CD4-positive, alpha-beta T cell treated with Interleukin-21 for 1 hour (primary cell): ENCODE measurements at places on chromosomes 7 and 10.

- DNase-seq, result no peak
Measured at GRCh38 chr7:151807846-151808245, 69.1 kb downstream of the PRKAG2 start.

DNA sequence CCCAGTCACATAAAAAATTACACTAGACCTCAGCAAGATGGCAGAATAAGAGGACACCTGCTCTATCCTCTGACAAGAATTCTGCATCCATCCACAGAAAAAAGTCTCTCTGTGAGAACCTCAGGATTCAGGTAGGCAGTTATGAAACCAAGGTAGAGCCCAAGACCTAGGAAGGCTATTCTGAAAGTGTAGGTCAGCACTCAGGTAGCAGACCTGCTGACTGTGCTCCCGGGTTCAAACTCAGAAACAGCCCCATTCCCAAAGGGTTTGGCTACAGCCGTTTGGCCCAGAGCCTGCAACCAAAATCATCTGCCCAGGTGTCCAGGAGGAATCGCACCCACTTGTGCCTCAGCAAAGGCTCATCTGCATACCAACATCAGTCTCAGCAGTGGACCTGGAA, 37.7 kb downstream of the COA1 start:
- no peak for DNase-seq

DNA sequence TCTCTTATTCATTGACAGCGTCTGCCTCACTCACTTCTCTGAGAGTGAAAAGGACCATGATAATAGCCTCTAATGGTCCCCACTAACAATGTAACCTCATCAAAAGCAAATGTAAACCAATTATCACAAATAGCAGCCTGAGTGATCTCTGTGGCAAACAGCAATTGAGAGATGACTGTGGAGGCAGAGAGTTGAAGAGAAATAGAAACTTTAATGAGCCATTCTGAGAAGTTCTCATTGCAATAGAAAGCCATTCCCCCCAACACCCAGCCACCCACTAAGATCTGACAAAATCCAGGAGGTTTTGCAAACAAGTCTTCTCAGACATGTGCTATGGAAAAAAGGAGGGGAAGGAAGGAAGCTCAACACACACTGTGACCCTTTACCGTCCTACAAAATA, 44.2 kb upstream of the RNF148 start:
- no peak for DNase-seq

DNA sequence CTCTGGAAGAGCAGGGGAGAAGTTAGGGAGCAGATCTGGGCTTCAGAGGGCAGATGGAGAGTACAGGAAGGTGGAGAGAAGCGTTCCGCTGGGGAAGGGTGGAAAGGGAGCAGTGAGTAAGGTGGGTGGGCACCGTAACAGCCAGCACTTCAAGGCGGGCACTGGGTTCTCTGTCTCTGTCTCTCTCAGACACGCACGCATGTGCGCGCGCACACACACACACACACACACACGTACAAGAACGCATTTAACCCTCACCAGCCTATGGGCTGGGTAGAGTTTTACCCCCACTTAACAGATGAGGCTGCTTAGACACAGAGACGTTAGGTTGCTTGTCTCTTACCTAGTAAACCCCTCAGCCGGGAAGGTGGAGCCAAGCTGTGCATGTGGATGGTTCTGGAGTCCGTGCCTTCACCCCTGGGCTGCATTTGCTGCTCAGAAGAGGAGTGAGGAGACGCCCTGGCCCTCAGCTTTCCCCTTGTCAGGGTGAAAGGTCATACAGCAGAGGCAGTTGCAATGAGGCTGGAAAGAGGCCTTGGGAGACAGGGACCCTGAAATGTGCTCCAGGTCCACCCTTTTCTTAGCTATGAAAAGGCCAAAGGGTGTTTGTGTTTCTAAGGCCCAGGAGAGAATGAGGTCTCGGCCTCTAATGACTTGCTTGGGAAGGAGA, 16.0 kb downstream of the ADCYAP1R1 start:
- DNase-seq, result no peak

GRCh38 chr7:54839575-54840213, 80.7 kb upstream of the SEC61G start:
- no peak for DNase-seq

DNA sequence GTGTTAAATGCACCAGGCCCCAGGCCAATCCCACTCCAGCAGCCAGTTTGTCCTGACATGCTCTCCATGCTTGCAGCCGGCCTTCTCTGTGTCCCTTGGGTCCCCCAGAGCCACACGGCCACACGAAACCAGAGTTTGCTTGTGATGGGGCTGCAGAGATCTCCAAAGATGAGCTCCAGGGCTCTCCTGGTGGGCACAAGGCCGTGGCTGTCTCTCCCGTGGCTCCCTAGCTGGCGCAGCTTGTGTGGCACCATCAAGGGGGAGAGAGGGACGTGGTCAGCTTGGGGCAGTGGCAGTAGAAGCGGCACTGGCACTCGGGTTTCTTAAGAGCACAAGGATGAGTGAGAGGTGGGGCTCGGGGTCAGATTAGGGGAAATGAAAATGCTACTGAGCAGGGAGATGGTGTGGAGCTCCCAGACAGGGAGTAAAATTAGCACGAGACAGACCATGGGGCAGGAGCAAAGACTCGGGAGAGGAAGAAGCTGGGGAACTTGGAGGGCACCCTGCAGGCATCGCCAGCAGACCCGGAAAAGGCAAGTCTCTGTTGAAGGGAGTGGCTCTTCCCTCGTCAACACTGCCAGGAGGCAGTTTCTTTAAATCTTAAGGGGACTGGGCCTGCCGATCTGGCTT, 572.5 kb upstream of the FOXK1 start:
- DNase-seq, result no peak

DNA sequence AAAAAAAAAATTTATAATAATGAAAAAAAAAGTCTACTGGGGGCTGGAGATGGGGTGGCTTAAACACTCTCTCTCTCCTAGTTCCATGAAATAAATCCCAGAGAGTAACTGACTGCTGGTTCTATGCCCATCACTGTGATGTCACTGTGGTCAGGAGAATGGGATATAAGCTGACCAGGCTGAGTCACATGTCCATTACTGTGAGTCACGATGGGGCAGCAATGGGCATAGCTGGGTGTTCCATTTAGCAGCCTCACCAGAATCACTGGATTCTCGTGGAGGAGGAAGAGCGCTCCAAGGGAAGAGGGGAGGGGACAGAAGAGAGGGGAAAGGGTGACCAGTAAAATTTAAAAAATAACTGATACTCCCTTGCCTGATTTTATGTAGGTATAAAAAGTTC, 37.1 kb downstream of the MASTL start:
- no peak for DNase-seq

GRCh38 chr10:248307-248706, 113.1 kb downstream of the ZMYND11 start:
- DNase-seq, result no peak

GRCh38 chr7:131489196-131489595, 67.2 kb downstream of the PODXL start:
- DNase-seq, result no peak

DNA sequence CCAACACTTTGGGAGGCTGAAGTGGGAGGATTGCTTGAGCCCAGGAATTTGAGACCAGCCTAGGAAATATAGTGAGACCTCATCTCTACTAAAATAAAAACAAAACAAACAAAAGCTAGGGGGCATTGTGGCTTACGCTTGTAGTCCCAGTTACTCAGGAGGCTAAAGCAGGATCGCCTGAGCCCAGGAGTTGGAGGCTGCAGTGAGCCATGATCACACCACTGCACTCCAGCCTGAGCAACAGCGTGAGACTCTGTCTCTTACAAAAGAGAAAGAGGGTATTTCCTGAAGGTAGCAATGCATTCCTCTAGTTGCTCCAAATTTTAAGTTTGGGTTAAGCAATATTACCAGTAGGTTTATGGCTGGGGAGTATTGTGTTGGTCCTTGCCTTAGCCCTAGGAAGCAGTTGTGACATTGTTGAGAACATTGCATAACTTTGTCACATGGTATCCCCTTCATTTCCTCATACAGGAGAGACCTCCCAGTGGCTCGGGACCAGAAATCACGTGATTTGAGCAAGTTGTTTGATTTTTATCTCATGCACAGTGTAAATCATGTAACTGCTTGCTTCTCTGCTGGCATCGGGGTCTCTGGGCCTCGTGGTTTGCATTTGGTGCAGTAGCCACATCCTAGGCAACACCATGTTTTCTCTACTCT, 23.3 kb upstream of the SMARCD3 start:
- peak; percentile 26 for DNase-seq

DNA sequence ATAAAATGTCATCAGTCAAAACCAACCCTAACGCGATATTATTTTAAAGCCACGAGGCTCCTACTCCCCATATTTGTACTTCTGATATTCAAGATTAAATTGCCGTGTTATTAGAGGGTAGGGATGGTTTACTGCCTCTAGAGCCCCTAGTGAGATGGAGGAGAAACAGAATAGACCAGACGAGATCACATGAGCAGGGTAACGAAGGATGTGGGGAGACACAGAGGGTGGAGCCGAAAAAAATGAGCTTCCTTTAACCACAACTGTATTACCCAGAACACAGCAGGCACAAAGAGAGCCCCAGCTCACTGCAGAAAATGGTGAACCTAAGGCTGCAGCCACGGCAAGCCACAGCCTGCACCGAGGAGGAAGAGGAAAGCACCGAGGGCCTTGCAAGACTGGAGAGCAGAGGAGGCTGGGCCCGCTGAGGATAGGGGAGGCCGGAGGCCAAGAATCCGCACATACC, 14.3 kb downstream of the ZC3HAV1 start:
- DNase-seq, result peak; percentile 92

DNA sequence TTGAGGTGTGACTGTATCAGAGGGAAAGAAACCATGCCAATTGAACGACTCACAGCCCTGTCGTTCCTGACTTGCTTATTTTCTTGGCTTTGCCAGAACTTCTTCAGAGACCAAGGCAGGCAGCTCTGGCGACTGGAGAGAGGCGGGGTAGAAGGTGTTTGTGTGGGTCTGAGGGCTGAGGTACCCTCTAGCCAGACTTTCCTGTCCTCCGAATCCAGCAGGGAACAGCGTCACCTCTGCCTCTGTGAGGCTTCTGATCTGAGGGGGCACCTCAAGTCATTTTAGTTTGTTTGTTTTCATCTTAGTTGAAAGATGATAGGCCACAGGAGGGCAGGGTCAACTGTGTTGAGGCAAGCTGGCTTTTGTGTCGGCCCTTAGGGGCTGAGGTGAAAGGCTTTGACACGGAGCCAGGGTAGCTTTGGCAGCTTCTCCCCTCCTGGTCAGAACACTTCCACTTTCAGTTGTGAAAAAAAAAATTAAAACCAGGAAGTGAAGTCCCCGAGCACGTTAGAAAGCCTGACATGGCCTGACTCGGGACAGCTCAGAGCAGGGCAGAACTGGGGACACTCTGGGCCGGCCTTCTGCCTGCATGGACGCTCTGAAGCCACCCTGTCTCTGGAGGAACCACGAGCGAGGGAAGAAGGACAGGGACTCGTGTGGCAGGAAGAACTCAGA, 1.9 kb downstream of the ACSL5 start:
- DNase-seq, result peak; percentile 69

GRCh38 chr10:112461029-112461887, 14.2 kb downstream of the VTI1A start:
- no peak for DNase-seq

DNA sequence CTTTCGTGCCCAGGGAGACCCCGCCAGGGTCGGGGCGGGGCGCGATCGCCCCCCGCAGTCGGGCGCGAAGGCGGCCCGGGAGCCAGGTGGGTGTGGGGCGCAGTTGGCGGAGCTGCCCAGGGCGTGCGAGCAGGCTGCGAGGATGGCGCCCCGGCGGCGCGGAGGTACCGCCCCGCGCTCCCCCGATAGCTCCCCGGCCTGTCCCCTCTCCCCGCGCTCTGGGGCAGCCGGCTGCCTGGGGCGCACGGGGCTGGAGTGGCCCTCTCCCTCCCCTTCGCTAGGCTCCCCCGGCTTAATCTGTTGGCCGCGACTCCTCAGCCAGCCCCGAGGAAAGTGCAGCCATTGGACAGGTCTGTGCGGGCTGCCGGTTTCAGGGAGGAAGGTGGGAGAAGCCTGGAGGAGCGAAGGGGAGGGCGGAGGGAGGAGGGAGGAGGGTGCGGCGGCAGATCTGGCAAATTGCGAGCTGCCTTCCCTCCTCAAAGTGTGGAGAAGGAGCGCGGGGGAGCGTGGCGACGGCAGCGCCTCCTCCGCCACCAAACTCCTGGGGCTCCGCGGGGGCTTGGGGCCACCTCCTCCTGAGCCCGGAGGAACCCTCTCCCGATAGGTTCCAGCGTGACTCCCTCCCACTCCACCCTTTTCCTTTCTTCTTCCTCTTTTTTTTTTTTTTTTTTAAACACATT, 361 bp upstream of the PLXDC2 start:
- DNase-seq, result no peak

DNA sequence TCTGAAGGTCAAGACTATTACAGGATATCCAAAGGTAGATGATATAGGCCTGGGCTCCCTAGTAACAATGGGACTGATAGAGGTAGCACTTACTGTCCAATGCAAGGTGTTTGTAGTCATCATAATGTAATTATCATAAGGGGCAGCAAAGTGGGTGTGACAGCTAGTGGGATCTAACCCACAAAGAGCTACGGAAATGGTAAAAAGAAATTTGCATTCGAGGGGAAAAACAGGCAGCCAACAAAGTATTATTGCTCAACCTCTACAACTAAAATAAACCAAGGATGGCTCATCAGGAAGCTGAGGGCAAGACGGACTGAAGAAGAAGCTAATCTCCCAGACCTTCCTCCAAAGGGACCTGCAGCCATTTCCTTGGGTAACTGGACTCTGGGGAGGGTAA, 211.0 kb downstream of the WDR11 start:
- no peak for DNase-seq

DNA sequence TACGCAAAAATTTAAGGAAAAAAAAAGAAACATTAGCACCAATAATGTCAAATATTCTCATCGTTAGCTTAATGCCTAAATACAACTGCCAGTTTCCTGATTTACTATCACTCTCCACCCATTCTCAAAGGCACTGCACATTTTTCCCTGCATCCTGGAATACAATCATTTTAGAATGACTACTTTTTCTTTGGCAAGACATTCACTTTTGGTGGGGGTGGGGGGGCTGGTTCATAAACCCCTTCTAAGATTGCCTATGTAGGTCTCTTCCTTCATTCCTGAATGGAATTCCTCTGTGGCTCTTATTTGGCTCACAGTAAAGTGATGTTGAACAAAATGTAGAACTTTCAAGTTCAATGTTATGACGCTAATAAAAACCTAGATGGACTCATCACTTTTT, 74.3 kb downstream of the RNLS start:
- DNase-seq, result no peak

GRCh38 chr7:36064676-36065075, 88.4 kb upstream of the EEPD1 start:
- no peak for DNase-seq

DNA sequence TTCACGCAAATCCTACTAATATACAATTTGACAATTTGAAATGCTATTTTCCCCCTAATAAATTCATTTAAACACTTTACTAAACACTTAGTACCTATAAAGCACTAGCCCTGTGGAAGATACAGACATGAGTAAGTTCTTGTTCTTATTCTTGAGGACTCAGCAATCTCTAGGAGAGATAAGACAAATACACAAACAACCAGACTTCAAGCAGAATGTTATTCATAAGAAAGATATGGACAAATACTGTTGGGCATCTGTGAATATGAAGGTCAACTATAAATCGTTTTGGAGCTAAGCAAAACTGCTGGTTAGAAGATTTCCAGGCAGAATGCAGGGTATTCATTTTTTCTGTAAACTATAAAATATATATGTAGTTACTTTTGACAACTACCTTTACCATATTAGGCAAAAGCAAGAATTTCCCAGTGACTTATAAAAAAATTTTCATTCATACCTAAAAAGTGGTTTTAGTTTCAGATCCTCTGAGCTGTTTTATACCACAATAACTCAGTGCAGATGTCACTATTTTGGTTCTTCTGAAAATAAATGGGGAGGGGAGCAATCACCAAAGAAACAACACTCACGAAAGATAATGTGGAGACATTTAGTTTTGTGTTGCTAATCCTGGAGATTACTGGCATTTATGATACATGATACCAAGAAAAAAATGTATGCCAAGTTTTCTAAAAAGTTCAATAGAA, 3.8 kb downstream of the VPS41 start:
- DNase-seq, result no peak

GRCh38 chr7:95598511-95598910, 2.2 kb upstream of the PDK4 start:
- no peak for DNase-seq
